ENCODE measurements at places on chromosomes 13 and 19. TPM values are rescaled to one million over a fixed set of nuclear protein-coding genes. Genes with fewer than 3 reads are reported as not detected.

- DNase-seq, result no peak
Observed at GRCh38 chr19:54541712-54542111, 31.9 kb upstream of the LILRA2 start.

DNA sequence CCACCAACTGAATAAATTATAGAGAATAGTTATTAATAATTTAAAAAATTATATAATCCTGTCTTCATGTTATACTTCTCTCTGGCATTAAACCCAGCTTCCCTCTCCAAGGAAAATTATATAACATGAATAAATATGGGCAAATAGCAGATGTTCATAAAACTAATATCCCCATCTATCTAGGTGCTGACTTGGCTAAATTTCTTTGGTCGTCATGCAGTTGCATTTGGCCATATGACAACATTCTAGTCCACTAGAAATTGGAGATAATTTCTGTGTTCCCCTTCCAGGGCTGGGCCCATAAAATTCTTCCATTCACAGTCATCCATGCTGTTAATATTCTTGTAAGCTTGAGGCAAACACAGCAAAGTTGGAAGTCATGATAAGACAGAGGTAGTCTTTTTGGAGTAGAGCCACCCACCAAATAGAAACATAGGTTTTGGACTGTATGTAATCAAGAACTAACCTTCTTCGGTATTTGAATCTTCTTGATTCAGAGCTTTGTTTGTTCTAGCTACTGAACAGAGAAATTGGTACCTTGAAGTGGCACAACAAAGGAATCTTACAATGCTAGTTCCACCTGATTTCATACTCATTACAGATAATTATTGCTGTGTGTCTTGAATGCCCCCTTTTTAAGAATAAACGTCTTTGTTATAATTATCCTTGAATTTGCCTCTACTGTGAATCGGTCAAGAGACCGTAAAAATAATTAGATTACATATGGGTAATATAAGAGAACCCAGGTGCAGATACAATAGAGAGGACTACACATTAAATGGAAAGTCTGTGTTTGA, 678.5 kb upstream of the PCDH20 start:
- no peak for DNase-seq

DNA sequence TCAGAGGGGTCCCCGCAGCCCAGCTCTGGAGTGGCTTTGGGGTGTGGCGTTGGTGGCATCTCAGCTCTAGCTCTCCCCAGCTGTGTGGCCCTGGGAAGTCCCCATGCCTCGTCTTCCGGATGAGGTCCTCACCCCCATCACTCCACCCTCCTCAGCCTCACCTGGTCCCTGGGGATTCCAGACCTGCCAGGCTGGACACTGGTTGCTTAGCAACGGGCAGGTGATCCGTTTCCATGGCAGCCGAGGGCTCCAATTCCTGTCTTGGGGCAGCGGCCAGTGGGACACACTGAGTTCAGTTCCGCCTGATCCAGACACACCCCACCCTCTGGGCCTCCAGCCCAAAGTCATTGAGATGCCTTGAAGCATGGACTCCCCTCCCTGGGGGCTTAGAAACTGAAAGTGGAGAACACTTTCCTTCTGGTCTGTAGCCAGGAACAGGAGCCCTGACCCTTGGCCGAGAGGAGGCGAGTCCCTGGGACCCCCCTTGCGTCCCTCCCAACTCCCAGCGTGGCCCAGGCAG, 7.7 kb upstream of the MISP start:
- no peak for DNase-seq

ZNF471 gene
- 2.8 TPM for total RNA-seq

RUBCNL gene
- 1.9 TPM for total RNA-seq

F10 gene
- total RNA-seq, result 7.8 TPM

Data from left lung (tissue), 14 donors.